Stimulated activated CD4-positive, alpha-beta T cell treated with anti-CD3 and anti-CD28 coated beads, Interleukin-2, amount 100 ng/mL, for 4 hours (primary cell): ENCODE measurements at places on chromosomes 11 and 22.

- DNase-seq = no peak
Measured at GRCh38 chr11:133551064-133551463, 18.8 kb upstream of the OPCML start.

DNA sequence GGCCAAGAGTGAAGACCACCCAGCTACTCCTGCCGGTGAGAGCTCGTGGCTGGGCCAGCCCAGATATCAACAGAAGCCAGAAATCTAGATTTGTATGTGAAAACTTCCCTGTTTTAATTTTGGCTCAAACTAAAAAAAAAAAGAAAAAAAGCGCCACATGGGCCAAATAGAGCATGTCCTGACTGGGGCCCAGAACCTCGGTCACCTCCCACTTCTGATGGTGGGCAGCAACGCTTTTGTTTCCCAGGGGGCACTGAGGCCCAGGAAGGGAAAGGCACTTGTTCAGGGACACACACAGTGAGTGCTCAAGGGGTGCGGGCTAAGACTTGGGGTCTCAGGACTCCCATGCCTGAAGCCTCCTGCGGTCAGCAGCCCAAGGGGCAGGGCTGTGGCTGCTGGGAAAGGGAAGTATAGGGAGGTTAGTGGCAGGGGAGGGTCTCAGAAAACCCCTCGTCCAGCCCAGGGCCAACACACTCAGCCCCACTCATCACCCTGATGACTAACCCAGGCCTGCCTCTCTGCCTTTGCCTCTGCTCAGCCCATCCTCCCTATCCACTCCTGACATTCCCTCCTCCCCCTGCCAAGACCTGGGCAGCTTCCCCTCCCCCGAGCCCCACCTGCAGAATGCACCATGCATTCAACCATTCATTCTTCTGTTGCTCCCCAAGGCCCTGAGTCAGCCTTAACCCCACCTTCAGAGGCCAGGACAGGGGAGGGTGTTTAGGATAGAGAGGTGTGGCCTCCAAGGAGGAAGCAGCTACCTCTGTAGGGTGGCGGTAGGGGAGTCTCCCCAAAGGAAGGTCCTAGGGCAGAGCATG, 30.0 kb upstream of the TCF20 start:
- DNase-seq = peak; percentile 37

- no peak for DNase-seq
Measured at GRCh38 chr22:44422746-44423380, 75.2 kb downstream of the RTL6 start.

- DNase-seq = no peak
Measured at GRCh38 chr11:11810764-11811726, 30.7 kb upstream of the USP47 start.

DNA sequence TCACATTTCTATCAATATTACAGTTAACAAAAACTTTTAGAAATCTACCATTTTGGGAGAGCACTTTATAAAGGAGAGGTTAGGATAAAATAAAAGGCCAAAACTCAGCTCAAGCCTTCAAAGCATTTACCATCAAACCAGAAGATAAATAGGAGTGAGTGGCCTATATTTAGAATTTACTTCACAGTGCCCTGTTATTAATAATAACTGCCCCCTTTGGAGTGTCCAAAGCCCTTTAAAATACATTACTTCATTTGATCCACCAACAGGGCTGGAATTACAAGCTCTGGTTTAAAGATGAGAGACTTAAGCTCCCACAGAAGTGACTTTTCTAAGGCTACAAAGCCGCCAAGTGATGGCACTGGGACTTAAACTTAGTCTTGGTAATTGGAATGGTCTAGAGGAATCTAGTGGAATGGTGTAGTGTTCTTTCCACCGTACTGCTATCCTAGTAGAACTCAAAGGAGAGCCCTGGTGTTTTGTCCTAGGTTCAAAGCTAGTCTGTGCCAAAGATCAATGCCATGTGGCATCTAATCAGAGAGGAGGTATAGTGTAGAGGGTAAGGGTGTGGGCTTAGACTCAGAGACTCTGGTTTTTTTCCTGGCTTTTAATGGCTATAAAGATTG, 21.2 kb upstream of the MTMR3 start:
- DNase-seq = no peak

DNA sequence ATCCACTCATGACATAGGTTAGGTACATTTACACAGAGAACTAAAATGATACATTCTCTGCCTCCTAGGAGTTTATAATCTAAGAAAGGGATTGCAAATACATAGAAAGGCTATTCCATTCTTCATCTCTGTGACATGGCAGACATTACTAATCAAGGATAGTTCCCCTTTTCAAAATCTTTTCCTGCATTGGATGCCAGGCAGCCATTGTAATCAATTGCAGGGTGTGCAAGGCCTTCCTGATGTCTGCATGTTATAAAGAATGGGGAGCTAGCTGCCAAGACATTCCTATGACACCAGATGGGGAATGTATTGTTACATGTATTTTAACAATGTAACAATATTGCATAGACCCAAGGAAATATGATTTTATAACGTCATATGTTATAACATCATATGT, 82.0 kb downstream of the KIRREL3 start:
- no peak for DNase-seq

GRCh38 chr22:48751539-48752437, 1075.9 kb downstream of the BRD1 start:
- DNase-seq = no peak

DNA sequence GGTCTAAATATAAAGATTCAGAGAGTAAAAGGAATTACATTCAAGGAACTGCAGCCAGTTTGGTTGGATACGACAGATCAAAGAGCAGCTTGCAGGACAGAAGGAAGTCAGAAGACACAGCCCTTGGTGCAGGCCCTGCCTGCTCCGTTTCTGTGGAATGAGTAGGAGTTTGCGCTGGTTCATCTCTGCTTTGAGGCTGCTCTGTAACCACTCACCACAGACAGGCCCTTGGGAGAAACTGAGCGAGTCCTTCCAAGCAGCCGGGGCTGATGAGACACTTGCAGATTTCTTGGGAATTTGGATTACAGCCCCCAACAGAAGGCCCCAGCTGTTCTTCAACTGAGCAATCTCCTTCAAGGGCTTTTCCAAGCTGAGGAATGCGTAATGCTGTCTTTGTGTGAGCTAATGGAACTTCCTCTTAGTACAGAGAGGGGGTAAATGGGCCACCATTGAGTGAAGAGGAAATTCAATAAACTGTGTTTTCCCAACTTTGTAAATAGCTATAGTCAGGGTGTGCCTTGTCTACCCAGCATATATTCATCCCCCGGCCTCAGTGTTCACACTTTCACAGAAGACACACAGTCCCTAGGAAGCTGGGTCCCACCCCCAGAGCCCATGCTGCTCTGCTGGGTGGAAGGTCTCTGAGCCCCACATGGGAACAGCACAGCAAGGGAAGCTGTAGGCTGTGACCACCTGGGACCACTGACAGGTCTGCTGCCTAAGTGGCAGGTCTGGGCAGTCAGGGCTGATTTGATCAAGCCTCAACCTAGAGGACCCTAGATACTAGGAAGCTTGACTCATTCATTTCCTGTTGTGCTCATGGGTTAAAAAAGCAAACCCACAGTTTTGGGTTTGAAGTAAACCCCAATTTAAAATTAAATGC, 16.6 kb downstream of the IL10RA start:
- peak; percentile 40 for DNase-seq

DNA sequence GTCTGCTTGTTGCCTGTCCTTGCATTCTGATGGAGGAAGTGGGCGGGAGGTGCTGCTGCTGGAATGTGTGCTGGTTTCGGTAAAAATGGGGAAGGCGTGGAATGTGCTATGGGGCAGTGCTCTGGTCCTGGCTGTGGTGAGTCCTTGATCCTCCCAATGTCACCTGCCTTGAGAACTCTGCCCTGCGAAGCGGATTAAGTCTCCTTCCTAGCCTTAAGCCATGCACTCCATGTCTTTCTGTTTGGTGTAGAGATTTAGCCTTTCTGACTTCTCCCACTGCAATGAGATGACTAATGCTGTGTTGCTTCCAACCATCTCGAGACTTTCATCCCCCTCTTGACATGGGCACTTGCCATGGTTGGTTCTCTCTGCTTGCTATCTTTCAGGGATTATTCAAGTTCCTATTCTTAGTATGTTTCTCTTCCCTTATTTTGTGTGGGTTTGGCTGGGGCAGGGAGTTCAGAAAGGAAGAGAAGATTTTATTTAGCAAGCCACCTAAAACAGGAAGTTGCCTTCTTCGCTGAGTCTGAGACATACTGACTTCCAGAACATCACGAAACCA, 687.9 kb downstream of the NTM start:
- DNase-seq = no peak

DNA sequence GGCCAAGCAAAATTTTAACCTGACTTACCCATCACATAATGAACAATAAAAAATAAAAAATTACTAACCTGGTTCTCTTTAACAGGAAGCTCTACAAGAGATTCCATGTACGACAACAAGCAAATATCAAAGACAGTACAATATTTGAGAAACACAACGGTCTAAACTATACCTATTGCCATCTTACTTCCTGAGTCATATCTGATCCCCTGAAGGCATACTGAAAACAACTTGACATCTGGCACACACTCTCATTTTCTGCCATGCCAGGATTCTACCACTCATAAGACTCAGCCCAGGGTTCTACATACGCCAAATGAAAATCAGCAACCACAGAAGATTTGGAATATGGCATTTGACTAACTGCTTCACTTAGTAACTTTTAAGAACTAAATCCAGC, 13.8 kb downstream of the DENND5A start:
- no peak for DNase-seq

DNA sequence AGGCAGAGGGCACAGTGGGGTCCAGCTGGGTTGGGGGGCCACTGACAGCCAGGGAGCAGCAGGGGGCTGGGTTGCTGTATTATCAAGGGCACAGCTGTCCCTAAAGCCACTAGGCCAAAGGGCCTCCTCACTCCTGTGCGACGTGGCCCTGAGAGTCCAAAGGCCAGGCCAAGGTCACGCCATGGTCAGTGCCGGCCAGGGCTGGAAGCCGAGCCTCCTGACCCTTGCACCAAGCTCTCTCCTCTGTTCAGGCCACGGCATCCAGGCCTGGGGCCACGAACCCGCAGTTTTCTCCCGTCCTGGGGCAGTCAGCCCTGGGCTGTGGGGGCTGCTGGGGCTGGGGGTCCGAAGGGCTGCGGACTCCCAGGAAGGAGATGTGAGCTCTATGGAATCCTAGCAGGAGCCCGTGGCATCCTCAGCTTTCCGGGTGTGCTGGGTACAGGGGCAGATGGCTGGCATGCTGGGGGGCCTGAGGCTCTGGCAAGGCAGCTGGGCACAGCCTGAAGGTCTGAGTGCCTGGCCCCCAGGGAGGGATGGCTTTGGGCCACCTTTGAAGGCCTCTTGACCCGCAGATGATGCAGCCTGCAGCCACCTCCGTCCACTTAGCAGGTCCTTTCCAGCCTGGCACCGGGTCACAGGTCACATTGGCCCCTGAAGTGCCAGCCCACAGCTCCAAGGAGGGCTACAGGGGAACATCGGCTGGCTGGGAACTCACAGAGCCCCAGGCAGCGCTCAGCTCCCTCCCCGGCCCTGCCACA, 17.3 kb upstream of the PPARA start:
- no peak for DNase-seq

DNA sequence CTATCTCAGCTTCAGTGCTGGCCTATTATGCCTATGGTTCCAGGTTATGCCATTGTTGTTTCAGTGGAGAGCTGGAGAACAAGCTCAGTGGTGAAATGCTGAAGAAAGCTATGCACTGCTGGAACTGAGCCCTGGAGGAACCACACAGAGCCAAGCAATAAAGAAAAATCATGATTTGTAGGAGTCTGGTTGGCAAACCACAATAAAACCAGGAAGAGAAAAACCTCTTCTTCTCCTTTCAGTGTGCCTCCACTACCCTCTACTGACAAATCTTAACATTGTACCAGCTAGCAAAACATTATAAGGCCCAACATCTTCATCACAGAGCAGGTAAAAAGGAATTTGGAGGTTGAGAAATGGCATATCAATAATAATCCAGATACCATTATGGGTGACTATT, 5.3 kb downstream of the OR51F2 start:
- no peak for DNase-seq
